ENCODE measurements at places on chromosomes 16 and 17.

- no peak for DNase-seq
These were observed 7.8 kb upstream of the DUS1L start for GRCh38 chr17:82073446-82073845.

GRCh38 chr16:21208446-21209230 lies 2.7 kb downstream of the ZP2 start:
- no peak for DNase-seq

GRCh38 chr16:79598348-79599181 lies 2.0 kb downstream of the MAF start:
- DNase-seq = no peak

DNA sequence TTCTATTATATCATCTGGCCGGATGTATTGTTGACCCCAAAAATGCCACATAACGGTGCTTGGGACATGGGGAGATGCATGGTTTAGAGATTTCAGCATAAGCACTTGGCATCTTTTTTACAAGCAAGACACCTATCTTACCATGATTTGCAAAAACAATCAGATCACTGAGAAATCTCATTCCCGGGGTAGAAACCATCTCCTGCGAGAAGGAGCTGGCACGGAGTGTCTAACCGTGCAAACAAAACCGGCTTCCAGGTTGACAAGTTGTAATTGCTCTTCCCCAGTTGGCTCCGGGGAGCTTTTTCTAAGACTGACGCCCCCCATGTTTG lies 1.0 kb downstream of the SLC16A6 start:
- DNase-seq = no peak

GRCh38 chr16:78842950-78843349 lies 743.5 kb downstream of the WWOX start:
- no peak for DNase-seq

DNA sequence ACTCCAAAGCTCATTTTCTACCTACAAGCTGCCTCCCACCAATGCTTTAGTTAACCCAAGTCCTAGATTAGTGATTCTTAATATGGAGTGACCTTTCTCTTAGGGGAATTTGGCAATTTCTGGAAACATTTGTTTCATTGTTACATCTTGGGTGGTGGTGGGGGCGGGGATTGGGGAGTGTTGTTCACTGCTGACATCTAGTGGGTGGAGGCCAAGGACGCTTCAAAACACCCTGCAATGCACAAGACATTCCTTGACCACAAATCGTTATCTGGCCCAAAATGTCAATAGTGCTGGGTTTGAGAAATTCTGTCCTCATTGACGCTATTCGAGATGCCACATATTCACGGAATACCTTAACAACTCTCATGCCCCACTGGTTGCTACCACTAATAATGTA lies 282.9 kb downstream of the RBFOX1 start:
- DNase-seq = no peak

GRCh38 chr16:3745751-3746355 lies 28.5 kb upstream of the TRAP1 start:
- no peak for DNase-seq

Data from HS-27A (cell line).